ENCODE measurements at places on chromosomes 7 and 10.

- no peak for DNase-seq
These were observed 254.2 kb upstream of the C7orf33 start for GRCh38 chr7:148336411-148336810.

- no peak for DNase-seq
These were observed 70.3 kb upstream of the HDAC9 start for GRCh38 chr7:18425227-18425626.

GRCh38 chr10:44470784-44471183 is 85.9 kb upstream of the CXCL12 start:
- DNase-seq, result no peak

- DNase-seq, result no peak
These were observed 490.8 kb upstream of the GRM3 start for GRCh38 chr7:86152926-86153325.

DNA sequence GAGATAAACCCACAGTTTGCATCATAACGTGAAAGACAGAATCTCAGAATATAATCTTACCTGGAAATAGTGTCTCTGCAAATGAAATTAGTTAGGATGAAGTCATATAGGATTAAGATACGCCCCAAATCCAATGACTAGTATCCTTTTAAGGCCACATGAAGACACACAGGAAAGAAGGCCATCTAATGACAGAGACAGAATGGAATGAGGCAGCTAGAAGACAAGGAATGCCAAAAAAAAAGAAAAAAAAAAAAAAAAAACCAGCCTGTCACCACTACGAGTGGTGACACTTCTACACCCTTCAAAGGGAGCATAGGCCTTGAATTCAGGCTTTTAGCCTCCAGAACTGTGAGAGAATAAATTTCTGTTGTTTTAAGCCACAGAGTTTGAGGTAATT is 82.9 kb downstream of the HYCC1 start:
- DNase-seq, result no peak

DNA sequence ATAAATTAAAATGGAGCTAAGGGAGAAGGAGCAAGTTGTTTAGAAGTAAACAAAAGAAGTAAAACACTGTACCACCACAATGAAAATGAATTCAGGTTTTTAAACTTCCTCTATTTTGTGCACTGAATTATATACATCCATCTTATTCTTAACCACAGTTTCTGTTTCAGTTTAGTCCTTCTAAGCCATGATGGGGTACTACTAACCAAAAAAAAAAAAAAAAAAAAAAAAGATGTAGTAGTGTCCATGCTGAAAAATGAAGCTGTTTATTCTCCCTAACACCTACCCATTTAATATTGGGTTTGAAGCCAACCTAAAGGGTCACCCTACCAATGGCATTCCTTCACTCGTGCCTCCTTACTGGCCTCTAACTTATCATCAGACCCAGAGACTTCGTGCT is 3.4 kb upstream of the BMPR1A start:
- no peak for DNase-seq

DNA sequence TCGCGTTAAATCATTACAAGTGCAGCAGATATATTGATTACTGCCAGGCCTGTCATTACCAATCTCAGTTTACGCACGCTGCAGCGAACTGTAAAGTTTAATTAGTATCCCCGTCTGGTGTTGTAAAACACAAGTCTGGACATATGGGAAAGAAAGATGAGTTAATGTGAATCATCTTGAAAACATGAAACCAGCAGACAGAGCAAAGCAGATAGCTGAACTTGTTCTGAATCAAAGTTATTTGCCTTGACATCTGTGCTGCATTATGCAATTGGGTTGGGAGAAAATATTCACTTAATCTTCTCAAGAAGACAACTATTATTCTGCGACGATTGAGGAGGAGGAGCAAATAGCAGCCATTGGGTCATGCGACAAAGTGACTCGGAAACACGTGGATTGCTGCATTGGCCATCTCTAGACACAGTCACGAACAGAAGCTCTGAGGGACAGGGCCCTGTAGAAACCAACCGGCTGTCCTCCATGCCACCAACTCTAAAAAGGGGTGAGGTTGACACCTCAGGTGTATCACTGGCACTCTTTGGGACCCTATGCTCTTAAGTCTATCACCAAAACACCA is 156.3 kb upstream of the C7orf33 start:
- no peak for DNase-seq

GRCh38 chr10:132311338-132311939 is 3.7 kb upstream of the STK32C start:
- no peak for DNase-seq

GRCh38 chr10:120456626-120457430 is at the start of gene PLPP4:
Gene PLPP4, plus strand, starts transcription at chr10:120457227. Its CDS starts 79 bp downstream, at chr10:120457306.
- DNase-seq, result no peak

GRCh38 chr7:155583636-155584035 is 37.3 kb upstream of the CNPY1 start:
- no peak for DNase-seq

- no peak for DNase-seq
These were observed 669.8 kb upstream of the ANKRD30A start for GRCh38 chr10:36455526-36456133.

DNA sequence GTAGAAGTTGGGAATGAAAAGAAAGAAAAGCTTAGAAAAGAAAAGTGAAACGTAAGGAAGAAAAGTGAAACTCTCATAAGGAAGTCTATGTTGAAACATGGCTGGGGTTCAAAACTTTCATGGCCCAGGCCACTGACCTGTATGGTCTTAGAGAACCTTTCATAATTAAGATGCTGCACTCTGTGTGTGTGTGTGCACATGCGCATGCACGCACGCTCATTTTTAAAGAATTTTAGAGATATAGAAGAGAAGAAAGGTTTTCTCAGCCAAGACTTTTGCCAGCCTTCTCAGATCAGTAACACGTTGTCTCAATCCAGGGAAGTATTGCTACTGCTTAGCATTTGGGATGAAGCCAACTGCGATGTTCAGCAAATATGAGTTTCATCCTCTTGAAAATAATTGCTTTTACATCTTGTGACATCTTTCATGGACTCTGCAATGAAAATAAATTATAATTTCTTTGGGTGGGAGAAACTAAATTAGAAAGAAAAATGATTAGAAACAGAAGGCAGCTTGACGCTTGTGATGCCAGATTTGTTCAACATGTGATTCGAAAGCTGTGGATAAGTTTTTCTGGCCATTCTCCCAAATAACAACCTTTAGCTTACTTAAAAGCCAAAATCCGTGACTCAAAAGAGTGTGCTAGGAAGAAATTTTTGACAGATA is 16.2 kb upstream of the SLC26A4 start:
- no peak for DNase-seq

GRCh38 chr10:33454554-33454953 is 120.1 kb upstream of the NRP1 start:
- no peak for DNase-seq

DNA sequence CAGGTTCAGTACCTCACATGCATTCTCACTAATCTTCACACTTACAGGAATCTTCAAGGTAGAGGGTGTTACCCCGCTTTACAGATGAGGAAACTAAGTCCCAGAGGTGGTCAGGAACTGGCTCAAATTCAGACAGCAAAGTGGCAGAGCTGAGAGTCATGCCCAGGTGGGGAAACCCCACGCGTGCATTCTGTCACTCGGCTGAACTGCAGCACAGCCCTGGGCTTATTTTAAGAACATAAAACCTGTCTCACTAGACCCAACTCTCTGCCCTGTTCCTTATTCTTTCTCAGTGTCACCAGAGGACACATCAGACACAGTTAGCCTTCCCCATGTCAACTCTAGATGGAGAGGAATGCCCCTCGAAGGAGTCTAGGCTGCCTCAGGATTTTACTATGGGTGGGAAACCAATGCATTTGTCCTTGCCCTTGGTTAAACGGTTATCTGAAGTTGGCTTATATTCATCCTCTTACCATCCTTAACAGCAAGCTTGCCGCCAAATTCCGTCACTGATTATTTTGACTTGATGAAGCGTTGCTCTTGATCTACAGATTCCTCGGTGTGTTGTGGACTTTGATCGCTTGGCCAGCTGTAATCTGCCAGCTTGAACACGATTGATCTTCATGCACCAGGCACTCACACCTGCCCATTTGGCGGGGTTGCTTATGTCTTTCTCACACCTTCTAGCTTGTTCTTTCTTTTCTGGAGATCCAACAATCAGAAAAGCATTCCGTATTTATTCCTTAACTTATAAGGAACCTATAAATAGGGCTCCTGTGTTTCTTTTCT is 627.9 kb downstream of the SDK1 start:
- DNase-seq, result no peak

GRCh38 chr7:139559364-139560105 is 36.0 kb downstream of the CLEC2L start:
- no peak for DNase-seq

DNA sequence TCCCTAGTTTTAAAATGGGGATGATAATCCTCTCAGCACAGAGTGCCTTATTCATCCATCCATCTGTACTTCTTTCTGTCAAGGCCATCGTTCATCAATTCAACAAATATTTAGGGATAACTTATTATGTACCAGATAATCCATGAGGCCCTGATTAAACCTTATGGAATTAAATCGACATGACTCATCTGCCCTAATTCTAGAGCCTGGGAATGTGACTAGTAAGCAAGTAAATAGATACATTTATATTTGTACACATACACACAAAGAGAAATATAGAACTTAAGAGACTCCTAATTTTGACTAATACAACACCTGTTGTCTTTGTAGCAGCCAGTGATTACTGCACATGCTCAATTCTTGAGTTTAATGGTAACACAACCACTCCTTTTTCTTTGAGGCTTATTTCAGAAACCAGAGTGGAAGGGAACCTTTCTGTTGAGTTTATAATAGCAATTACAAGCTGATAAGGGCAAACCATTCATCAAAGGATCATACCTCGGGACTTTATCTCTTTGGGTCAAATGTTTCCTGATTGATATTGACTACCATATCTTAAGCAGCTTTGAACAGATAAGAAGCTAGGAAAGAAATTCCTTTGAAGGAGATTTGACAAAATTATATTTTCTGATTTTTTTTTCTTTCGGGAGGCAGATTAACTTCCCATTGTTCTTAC is 122.7 kb downstream of the ARID5B start:
- no peak for DNase-seq

GRCh38 chr7:28536259-28536658 is 123.9 kb downstream of the CREB5 start:
- DNase-seq, result no peak

GRCh38 chr10:99945263-99945662 is 64.5 kb downstream of the DNMBP start:
- no peak for DNase-seq

- DNase-seq, result no peak
These were observed 911 bp upstream of the HNRNPH3 start for GRCh38 chr10:68330852-68331454.

DNA sequence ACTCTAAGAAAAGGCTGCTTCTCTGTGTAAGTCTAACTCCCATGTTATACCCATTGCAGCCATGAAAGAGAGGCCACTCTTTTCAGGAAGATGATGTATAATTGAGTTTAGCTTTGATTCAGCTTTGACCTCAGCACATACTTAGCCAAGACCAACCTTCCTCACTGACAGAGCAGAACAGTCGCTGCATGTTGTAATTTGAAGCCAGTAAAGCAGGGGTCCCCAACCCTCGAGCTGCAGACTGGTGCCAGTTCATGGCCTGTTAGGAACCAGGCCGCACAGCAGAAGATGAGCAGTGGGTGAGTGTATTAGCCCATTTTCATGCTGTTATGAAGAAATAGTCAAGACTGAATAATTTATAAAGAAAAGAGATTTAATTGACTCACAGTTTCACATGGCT is 223.9 kb downstream of the GPR158 start:
- no peak for DNase-seq

DNA sequence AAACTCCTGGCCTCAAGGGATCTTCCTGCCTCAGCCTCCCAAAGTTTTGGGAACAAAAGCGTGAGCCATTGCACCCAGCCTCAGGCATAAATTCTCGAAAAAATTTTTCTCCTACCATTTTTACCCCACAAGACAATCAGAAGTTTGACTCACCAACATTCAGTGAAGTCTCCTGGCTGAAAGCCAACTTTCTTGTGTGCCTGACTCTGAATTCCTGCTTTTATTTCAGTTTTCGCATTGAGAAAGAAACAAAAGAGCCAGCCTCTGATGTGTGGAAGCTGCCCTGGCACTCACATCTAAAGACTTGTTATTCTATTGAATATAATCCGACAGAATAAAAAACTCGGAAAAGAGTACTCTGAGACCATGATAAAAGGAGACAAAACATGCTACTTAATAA is 402.9 kb downstream of the MAGI2 start:
- DNase-seq, result no peak

DNA sequence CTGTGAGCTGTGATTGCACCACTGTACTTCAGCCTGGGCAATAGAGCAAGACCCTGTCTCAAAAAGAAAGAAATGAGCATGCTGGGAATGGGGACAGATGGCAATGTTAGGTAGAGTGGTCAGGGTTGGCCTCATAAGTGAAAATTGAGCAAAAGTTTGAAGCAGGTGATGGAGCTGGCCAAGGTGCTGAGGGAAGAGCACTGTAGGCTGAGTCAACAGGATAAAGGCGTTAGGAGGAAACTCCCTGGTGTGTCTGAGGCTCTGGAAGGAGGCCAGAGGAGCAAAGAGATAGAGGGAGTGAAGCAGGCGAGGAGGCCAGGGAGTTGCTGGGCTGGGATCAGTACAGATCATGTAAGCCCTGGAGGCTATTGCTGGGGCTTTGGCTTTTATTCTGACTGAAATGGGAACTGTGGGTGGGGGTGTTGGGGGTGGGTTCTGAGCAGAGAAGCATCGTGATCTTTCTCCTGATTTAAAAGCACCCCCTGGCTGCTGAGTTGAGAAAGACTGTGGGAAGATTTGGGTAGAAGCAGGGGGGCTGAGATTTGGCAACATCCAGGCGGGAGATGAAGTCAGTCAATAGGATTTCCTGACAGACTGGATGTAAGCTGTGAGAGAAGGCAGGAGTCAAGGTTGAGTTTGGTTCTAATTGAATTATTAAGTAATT is 52.5 kb upstream of the VKORC1L1 start:
- no peak for DNase-seq

GRCh38 chr10:77566236-77566635 is 71.4 kb downstream of the KCNMA1 start:
- DNase-seq, result no peak

GRCh38 chr10:76356557-76356956 is 925.1 kb downstream of the LRMDA start:
- no peak for DNase-seq

- no peak for DNase-seq
These were observed 45.4 kb upstream of the C7orf33 start for GRCh38 chr7:148545172-148545571.

DNA sequence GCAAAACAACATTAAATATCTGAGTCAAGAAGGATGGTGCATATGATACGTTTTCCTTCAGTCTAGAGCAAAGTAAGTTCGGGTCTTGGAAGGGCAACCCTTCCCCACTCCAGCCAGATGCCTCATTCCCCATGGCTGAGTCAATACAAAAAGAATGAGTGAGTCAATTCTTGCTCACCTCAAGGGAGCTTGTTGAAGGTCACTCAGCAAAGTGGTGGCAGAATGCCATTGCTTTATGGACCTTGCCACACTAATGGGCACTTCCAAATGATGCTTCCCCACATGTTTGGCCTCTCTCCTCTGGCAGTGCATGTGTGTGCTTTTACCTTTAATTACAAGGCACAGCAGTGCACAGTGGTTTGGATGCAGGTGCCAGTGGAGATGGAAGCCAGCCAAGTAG is 296.5 kb downstream of the SORCS3 start:
- DNase-seq, result no peak
